Naive thymus-derived CD8-positive, alpha-beta T cell (primary cell): ENCODE measurements at places on chromosomes 6 and 20. TPM values are rescaled to one million over a fixed set of nuclear protein-coding genes. Genes with fewer than 3 reads are reported as not detected.

GRCh38 chr20:38249536-38250310 is 10.8 kb downstream of the KIAA1755 start:
- DNase-seq: no peak
- H3K27me3 ChIP-seq: peaks cover 43% of the 10 kb centered on the region
- H3K27ac ChIP-seq: no peak overlapping the region
- H3K4me3 ChIP-seq: no peak overlapping the region
- no peaks in the 10 kb centered on the region for H3K4me1 ChIP-seq
- peaks cover 4% of the 10 kb centered on the region for H3K36me3 ChIP-seq

DNA sequence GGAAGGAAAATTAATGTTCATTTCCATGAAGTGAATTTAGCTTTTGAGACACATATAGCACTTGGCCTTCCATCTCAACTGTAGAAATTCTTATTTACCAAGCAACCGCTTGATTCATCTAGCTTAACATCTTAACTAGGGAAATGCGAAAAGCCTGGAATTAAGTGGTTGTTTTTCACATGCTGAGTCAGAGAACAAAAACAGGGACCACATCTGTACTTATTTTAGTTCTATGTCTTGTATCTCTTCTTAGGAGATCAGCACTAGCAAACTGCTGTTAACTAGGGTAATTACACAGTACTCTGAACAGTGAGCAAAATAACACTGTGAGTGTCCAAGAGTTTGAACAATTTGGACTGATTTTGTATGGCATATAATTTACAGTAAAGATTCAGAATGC is 590.9 kb upstream of the NRSN1 start:
- H3K27ac ChIP-seq: no peak overlapping the region
- no peaks in the 10 kb centered on the region for H3K36me3 ChIP-seq
- H3K4me1 ChIP-seq: no peaks in the 10 kb centered on the region
- no peaks in the 10 kb centered on the region for H3K27me3 ChIP-seq
- no peak for DNase-seq

DNA sequence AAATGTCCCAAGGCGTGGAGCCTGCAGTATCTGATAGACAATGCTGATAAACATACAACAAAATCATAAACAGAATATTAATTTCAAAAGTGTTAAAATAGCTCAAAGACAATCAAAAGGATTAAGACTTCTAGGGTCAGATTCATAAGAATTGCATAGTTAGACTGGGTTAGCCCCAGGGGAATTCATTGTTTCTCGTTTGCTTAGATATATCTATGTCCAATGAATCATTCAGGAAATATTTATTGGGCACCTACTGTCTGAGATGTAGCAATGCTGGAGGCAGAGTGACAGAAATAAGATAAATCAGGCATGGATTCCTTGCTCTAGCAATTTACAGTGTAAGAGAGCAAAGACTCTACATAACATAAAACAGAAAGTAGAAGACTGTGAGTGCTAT is 124.4 kb upstream of the PRL start:
- no peak for DNase-seq
- H3K27me3 ChIP-seq: no peaks in the 10 kb centered on the region
- no peaks in the 10 kb centered on the region for H3K36me3 ChIP-seq
- H3K4me1 ChIP-seq: no peaks in the 10 kb centered on the region

GRCh38 chr6:62803094-62803493 is 408.2 kb upstream of the FKBP1C start:
- H3K27ac ChIP-seq: no peak overlapping the region
- no peak overlapping the region for H3K4me3 ChIP-seq
- H3K4me1 ChIP-seq: no peaks in the 10 kb centered on the region
- no peaks in the 10 kb centered on the region for H3K36me3 ChIP-seq
- H3K27me3 ChIP-seq: no peaks in the 10 kb centered on the region

GRCh38 chr20:8097307-8097706 is 34.8 kb upstream of the PLCB1 start:
- no peak for DNase-seq
- H3K4me1 ChIP-seq: no peaks in the 10 kb centered on the region
- no peak overlapping the region for H3K4me3 ChIP-seq
- H3K27ac ChIP-seq: no peak overlapping the region
- H3K36me3 ChIP-seq: no peaks in the 10 kb centered on the region
- peaks cover 3% of the 10 kb centered on the region for H3K27me3 ChIP-seq

GRCh38 chr6:118319894-118320649 is 228.0 kb upstream of the PLN start:
- no peak for DNase-seq
- H3K4me1 ChIP-seq: no peaks in the 10 kb centered on the region
- no peak overlapping the region for H3K4me3 ChIP-seq
- H3K27ac ChIP-seq: no peak overlapping the region
- no peaks in the 10 kb centered on the region for H3K27me3 ChIP-seq

The DDO gene
- polyA plus RNA-seq: not detected

GRCh38 chr20:51426718-51427650 is 115.5 kb downstream of the NFATC2 start:
- H3K27ac ChIP-seq: peak overlapping the region; percentile 60
- peaks cover 20% of the 10 kb centered on the region for H3K4me1 ChIP-seq
- no peak overlapping the region for H3K4me3 ChIP-seq
- no peaks in the 10 kb centered on the region for H3K36me3 ChIP-seq

DNA sequence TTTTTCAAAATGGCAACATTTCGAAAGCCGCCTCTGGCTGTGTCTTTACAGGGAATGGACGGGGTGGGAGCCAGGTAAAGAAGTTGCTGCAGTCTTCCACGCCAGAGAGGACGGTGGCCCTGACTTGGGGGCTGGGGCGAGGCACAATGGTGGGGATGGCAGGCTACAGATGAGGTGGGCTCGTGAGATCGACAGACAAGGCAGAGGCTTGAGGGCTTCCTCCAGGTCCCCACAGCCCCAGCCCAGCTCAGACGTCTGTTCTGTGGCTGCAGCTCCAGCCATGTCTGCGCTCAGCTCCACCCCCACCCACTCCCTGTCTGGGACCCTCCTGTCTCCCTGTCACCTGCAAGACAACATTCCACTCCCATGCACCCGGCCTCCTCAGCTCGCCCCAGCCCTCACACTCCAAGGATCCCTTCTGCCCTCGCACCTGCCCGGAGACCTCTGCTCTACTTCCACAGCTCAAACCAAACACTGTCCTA is 7.4 kb upstream of the C20orf144 start:
- DNase-seq: no peak
- H3K27ac ChIP-seq: no peak overlapping the region
- no peaks in the 10 kb centered on the region for H3K36me3 ChIP-seq
- H3K4me3 ChIP-seq: no peak overlapping the region
- H3K4me1 ChIP-seq: peaks cover 2% of the 10 kb centered on the region
- H3K27me3 ChIP-seq: no peaks in the 10 kb centered on the region

The NKX2-4 gene
- polyA plus RNA-seq: not detected

- H3K27ac ChIP-seq: no peak overlapping the region
- no peak overlapping the region for H3K4me3 ChIP-seq
- no peak for DNase-seq
- peaks cover 10% of the 10 kb centered on the region for H3K27me3 ChIP-seq
- H3K4me1 ChIP-seq: no peaks in the 10 kb centered on the region
Observed at GRCh38 chr6:107985701-107986100, 27.7 kb upstream of the SEC63 start.

DNA sequence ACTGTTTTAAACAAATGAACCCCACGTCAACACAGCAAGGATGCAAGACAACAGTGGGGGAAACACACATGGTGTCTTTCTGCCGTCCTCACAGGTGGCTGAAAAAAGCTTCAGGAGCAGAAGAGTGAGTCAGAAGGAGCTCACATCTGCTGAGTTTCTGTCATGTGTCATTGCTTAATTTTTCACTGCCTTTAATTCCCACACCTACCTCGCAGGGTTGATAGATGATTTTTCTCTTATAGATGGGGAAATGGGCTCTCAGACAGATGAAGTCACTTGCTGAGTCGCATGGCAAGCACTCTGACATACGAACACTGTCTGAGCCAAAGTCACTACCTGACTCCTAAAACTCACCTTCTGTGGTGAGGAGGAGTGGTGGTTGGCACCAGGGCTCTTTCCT is 28.3 kb upstream of the CARMIL1 start:
- no peak overlapping the region for H3K4me3 ChIP-seq
- no peaks in the 10 kb centered on the region for H3K4me1 ChIP-seq
- H3K36me3 ChIP-seq: no peaks in the 10 kb centered on the region
- no peak for DNase-seq

DNA sequence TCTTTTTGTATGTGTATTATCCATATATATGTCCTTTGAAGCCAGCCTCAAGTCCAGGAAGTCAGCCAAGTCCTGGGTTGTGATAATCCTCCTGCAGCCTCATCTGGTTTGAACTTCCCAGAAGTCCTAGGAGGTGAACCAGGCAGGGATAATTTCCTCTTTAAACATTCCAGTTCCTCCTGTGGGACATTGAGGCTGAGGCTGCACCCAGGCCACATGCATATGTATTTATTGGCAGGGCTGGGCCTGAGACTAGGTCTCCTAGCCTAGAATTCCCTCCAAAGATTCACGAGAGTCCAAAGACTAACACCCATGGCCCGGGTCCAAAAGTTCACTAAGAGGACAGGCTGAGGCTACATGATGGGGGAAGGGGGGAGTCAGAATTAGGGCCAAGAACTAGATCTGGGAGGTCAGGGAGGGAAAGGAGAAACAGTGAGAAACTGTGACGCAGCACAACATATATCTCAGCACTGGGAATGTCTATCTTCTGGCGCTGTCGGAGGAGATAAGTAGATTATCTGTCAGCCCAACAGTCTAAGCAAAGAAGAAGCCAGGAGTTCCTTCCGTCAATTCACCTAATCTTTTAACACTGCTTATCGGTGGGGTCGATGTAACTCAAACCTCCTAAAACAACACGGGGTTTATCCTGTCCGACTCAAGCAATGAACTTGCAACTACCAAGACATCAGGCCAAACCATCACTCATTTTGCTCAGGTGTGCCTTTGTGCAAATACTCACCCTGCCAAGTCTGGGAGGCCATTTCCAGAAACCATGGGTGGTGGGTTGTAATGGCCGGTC is 43.3 kb downstream of the SNX5 start:
- peaks cover 10% of the 10 kb centered on the region for H3K27me3 ChIP-seq
- no peak overlapping the region for H3K27ac ChIP-seq
- H3K36me3 ChIP-seq: no peaks in the 10 kb centered on the region
- no peak for DNase-seq
- no peak overlapping the region for H3K4me3 ChIP-seq

- H3K36me3 ChIP-seq: no peaks in the 10 kb centered on the region
- no peaks in the 10 kb centered on the region for H3K4me1 ChIP-seq
- no peak for DNase-seq
- H3K27ac ChIP-seq: no peak overlapping the region
- H3K4me3 ChIP-seq: no peak overlapping the region
- peaks cover 42% of the 10 kb centered on the region for H3K27me3 ChIP-seq
Observed at GRCh38 chr20:10315138-10315537, 96.5 kb downstream of the SNAP25 start.

DNA sequence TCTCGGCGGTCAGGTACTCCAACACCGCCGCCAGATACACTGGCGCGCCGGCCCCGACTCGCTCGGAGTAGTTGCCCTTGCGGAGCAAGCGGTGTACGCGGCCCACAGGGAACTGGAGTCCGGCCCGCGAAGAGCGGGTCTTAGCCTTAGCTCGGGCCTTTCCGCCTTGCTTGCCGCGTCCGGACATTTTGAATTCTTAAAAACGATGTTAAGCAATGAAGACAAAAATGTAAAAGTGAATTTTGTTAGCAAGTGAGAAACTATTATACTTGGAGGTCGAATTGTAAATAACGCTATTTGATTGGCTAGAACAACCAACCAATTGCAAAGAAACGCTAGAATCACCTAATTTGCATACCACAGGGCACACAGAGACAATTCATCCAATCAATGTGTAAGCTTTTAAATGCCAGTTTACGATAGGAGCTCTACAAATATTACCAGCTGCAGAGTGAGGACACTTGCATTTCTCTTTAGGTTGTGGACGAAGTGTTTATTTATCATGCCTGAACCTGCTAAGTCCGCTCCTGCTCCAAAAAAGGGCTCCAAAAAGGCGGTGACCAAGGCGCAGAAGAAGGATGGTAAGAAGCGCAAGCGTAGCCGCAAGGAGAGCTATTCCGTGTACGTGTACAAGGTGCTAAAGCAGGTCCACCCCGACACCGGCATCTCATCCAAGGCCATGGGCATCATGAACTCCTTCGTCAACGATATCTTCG is 112.0 kb downstream of the HFE start:
- H3K36me3 ChIP-seq: no peaks in the 10 kb centered on the region
- H3K27me3 ChIP-seq: no peaks in the 10 kb centered on the region
- peak overlapping the region; percentile 90 for H3K4me3 ChIP-seq
- peak; percentile 41 for DNase-seq
- H3K4me1 ChIP-seq: peaks cover 45% of the 10 kb centered on the region

- H3K27ac ChIP-seq: peak overlapping the region; percentile 38
- DNase-seq: no peak
- H3K4me3 ChIP-seq: peak overlapping the region; percentile 49
- peaks cover 91% of the 10 kb centered on the region for H3K4me1 ChIP-seq
- H3K27me3 ChIP-seq: no peaks in the 10 kb centered on the region
- no peaks in the 10 kb centered on the region for H3K36me3 ChIP-seq
Observed at GRCh38 chr6:15434263-15434662, 188.4 kb downstream of the JARID2 start.

- peak; percentile 36 for DNase-seq
- peaks cover 74% of the 10 kb centered on the region for H3K4me1 ChIP-seq
- peak overlapping the region; percentile 71 for H3K4me3 ChIP-seq
- H3K27me3 ChIP-seq: no peaks in the 10 kb centered on the region
Observed at GRCh38 chr6:111793711-111794111, 79.5 kb downstream of the FYN start.

- no peak overlapping the region for H3K4me3 ChIP-seq
- no peaks in the 10 kb centered on the region for H3K27me3 ChIP-seq
- H3K27ac ChIP-seq: no peak overlapping the region
- DNase-seq: no peak
Observed at GRCh38 chr6:134619789-134620188, 301.9 kb upstream of the SGK1 start.

- peaks cover 3% of the 10 kb centered on the region for H3K27me3 ChIP-seq
- no peaks in the 10 kb centered on the region for H3K36me3 ChIP-seq
- H3K4me1 ChIP-seq: peaks cover 7% of the 10 kb centered on the region
- H3K27ac ChIP-seq: no peak overlapping the region
- no peak for DNase-seq
- H3K4me3 ChIP-seq: no peak overlapping the region
Observed at GRCh38 chr20:914727-915498, 1.2 kb downstream of the ANGPT4 start.

DNA sequence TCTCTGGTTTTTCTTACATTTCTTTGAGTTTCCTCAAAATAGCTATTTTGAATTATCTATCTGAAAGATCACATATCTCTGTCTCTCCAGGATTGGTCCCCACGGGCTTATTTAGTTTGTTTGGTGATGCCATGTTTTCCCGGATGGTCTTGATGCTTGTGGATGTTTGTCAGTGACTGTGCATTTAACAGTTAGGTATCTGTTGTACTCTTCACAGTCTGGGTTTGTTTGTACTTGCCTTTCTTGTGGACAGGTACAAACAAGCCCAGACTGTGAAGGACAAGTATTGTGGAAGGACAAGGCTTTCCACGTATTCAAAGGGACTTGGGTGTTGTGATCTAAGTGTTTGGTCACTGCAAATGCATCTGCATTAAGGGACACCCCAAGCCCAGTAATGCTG is 49.9 kb upstream of the TOP1 start:
- no peaks in the 10 kb centered on the region for H3K4me1 ChIP-seq
- H3K27ac ChIP-seq: no peak overlapping the region
- no peak for DNase-seq
- peaks cover 5% of the 10 kb centered on the region for H3K36me3 ChIP-seq

GRCh38 chr6:151301547-151301946 is 61.8 kb downstream of the AKAP12 start:
- H3K4me1 ChIP-seq: no peaks in the 10 kb centered on the region
- DNase-seq: no peak
- H3K27me3 ChIP-seq: peaks cover 18% of the 10 kb centered on the region
- H3K36me3 ChIP-seq: no peaks in the 10 kb centered on the region
